ENCODE measurements at places on chromosomes 5 and 9.

- DNase-seq, result no peak
Measured at GRCh38 chr9:133125941-133126696, 5.1 kb upstream of the RALGDS start.

DNA sequence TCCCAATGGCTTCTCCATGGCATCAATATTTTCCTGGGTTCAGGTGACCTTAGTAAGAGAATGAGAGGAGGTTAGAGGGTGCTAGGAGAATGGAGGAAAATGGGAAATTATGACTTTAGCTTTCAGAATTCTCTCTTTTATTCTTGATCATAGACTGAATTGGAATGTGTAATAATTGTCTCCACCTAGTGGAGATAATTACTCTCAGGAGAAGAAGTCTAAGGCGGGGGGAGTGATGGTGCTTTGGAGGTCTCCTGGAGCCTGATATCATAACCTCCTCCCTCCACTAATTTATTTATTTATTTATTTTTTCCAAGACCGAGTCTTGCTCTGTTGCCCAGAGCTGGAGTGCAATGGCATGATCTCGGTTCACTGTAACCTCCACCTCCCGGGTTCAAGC lies 221.3 kb downstream of the GRIA1 start:
- DNase-seq, result no peak

- no peak for DNase-seq
Measured at GRCh38 chr9:10208691-10209069, 404.1 kb downstream of the PTPRD start.

GRCh38 chr9:83280268-83280667 lies 217.3 kb upstream of the RASEF start:
- DNase-seq, result no peak

GRCh38 chr5:74460694-74461093 lies 179.8 kb downstream of the ENC1 start:
- DNase-seq, result no peak

DNA sequence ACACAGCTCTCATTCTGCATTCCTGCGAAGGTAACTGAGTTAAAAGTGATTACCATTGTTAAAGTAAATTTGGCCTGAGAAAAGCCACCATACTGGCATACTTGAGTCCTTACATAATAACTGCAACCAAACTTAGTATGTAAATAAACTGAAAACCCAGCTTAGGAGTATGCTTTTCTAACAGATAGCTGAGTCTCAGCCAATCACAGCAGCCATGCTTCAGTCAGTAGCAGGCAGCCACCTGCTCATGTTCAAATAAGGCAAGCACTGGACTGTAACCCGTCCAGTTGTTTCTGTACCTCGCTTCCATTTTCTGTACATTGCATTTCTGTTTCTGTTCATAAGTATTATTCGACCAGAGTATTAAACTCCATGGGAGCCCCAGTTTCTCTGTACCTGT lies 58.6 kb downstream of the GCNT4 start:
- no peak for DNase-seq

- no peak for DNase-seq
Measured at GRCh38 chr9:7185612-7186011, 427.8 kb downstream of the KDM4C start.

DNA sequence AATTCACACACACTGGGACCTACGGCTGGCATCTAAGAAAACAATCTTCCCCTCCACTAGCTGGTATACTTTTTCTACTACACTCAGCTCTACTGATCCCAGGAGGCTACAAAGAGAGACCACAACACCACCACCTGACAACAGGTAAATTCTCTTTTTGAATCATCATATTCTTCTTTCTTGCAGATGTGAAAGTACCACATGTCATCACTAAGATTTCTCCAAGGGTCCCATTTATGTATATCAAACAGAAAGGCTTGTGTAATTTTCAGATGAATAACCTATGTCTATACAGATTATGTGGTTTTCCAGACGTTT lies 25.1 kb downstream of the PUM3 start:
- DNase-seq, result no peak

DNA sequence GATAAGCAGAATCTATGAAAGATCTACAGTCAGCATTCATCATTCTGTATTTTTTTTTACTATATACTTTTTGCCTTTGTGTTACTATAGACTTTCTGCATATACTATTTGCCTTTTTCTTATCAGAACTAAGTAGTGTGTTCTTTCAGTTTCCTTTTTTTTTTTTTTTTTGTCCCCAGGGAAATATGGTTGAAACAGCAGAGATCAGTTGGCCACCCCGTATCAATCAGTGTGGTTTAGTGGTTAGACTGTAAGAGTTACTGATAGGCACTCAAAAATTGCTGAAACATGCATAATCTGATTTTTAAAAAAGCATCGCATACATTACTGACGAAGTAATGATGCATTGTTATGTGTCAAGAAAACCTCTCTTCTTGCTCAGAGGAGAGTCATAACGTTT lies 990.8 kb upstream of the EDIL3 start:
- DNase-seq, result no peak

DNA sequence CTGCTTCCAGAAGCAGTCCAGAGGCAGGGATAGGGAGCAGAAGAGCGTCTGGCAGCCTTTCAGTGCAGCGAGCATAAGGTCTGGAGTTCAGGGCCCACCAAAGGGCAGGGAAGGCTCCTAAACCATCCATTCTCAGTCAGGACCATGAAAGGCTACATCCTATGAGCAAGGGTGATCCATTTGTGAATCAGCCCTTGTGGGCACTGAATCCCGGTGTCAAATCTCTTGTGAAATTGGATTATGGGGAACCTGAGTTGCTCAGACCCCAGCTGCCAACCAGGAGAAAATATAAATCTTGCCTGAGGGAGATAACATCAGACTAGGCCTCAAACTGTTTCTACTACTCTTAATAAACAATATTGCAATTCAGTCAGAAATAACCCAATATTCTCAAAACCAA lies 204.4 kb downstream of the SYK start:
- DNase-seq, result no peak

DNA sequence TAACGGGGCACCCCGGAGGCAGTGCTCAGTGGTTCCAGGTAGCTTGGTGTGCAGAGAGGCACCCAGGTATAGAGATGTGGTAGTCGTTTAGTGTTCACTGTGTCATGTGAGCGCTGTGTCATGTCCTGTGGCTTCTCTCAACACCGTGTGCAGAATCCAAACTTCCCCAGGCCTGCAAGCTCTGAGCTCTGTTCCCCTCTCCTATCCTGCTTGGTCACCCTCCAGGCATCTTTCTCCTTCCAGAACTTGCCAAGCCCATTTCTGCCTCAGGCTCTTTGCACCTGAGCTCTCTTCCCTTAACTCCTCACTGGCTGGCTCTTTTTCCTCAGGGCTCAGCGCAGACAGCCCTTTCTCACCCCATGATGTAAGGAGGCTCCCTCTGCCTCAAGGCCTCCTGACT lies 64.8 kb downstream of the CARTPT start:
- no peak for DNase-seq

- DNase-seq, result no peak
Measured at GRCh38 chr5:65978251-65978650, 51.9 kb downstream of the ERBIN start.

DNA sequence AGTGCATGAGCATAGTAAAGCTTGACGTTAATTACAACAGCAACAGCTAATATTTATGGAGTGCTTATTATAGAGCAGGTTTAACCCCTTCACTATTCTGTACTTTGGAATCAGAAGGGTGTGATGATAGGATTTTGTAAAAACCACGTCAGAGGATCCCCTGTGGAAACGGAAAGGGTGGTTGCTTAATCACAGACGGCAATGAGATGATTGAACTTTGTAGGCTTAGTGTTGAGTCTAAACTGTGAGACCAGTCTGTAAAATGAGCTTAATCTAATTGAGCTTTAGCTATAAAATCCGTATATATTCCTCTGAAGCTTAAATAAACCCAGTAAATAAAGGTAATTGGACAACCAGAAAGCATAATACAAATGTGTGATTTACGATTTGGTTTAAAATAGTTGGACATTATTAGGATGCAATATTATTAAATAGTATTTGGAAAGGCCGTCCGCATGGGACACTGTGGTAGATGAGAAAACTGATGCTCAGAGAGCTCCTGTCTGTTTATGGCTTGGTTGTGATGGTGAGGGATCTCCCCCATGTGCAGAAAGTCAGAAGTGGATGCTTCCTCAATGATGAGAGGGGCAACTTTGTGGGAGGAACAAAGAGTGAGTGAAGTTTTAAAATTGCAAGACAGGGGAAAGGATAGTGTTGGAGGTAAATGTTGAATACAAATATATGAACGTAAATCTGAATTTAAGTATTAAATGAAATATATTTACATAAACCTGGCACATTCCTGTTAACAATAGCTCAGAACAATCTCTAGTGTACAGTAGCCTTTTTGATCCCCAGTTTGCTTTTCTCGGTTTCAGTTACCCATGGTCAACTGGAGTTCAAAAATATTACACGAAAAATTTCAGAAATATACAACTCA lies 23.4 kb upstream of the SCGB3A2 start:
- no peak for DNase-seq

DNA sequence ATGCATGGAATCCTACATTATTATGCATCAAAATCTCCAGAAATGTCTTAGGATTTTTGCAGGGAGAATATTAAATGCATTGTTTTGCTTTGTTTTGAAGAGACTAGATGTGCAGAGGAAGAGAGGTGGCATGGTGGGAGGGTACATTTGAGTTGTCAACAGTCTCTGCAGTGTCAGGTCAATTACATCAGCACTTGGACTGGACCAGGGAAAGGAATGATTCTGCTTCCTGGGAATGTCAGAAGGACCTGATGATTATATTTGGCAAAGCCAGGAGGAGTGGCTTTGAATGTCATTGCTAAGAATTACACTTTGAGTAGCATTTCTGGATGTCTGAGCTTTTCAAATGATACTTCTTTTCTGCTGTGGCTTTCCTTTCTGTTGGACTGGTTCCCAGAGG lies 17.5 kb upstream of the TMEFF1 start:
- DNase-seq, result no peak

DNA sequence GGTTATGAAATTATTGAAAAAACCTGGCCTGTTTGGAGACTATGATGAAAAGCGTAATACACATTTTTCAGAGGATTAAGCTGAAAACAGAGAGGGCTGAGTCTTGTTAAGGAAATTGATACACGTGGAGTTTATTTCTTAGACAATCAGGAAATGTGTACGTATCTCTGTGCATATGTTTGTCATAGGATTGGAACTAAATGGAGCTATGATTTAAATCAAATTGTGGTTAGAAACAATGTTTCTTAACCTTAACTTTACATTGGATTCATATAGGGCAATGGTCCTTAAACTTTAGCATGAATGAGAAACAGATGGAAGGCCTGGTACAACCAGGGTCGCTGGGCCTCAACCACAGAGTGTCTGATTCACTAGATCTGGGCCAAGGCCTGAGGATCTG lies 451.6 kb downstream of the CDH18 start:
- no peak for DNase-seq

DNA sequence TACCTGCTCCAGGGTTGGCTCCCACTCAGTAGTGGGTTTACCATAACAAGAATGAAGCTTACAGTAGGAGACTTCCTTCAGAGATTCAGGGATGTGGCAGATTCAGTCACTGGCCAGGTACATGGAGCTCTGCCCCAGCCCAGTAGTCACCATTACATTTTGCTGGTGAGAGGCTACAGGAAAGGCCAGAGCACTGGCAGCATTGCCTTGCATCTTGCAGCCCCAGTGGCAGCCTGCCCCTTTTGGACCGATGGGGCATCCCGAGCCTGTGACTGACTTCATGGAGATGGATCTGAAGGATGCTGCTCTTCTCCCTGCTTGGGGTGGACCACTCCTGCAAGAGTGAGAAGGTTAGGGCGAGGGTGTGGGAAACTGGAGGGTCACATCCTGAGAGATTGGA lies 16.8 kb downstream of the TAS2R1 start:
- no peak for DNase-seq

- DNase-seq, result no peak
Measured at GRCh38 chr9:36006549-36007315, 30.0 kb upstream of the RECK start.

GRCh38 chr9:138065287-138065686 lies 187.7 kb downstream of the CACNA1B start:
- no peak for DNase-seq

DNA sequence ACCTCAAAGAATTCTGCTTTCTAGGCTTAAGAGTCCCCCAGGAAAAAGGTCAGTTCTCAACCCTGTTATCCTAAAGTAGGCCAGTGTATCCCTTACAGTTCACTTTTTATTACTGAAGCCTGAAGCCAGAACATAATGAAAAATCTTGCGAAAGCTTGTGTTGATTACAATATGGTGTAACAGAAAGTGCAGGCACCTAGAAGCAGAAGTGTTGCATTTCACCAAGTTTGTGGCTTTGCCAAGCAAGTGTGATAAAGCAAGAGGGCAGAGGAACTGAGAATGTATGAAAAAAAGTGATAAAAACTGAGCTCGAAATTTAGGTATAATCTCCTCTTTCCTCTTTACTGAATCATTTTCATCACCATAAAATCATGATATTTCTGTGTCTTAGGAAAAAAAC lies 26.2 kb downstream of the AGTPBP1 start:
- DNase-seq, result no peak

- DNase-seq, result no peak
Measured at GRCh38 chr5:16580382-16580781, 36.4 kb downstream of the RETREG1 start.

DNA sequence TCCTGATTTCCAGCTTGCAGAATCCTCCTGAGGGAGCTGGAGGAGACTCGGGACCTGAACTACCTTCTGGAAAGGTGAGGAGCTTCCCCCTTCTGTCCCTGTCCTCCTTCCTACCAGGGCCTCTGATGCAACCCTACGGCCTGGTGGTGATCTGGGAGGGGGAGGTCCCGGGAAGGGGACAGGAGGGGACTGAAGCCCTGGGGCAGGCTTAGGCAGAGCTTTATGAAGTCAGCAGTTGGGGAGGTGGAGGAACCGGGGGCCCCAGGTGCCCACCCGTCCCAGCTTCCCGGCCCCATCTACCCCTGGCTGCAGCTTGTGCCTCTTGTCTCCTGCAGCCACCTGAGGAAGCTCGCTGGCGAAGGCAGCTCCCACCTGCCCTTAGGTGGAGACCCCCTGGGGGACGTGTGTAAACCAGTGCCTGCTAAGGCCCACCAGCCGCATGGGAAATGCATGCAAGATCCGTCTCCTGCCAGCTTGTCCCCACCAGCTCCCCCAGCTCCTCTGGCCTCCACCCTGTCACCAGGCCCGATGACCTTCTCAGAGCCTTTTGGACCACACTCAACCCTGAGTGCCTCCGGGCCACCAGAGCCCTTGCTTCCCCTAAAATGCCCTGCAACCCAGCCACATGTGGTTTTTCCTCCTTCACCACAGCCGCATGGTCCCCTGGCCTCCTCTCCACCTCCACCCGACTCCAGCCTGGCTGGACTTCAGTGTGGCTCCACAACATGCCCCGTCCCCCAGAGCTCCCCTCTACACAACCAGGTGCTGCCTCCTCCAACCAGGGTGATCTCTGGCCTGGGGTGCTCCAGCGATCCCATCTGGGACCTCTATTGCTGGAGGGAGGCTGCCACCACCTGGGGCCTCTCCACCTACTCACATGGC lies 2.1 kb downstream of the SPATA31E1 start:
- no peak for DNase-seq

GRCh38 chr5:103385722-103386121 lies 127.2 kb downstream of the MACIR start:
- DNase-seq, result no peak
